ENCODE measurements at places on chromosomes 6 and 20.

DNA sequence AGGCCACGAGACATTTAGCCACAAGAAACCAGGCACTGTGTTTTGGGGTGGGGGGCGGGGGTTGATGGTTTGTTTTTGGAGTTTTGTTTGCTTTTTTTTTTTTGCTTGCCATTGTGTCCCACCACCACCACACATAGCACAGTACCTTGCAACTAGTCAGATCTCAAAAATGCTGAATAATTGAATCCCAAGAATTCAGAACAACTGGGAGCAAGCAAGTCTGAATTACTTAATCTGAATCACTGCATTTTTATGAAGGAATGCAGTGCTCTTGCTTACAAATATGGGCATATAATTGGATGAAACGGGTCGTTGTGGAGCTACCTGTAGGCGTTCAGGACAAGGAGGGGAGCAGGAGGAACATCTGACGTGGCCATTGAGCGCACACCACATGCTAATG, 151.5 kb upstream of the CDYL start:
- no peak for DNase-seq

- DNase-seq, result no peak
Measured at GRCh38 chr20:5973172-5973571, 22.7 kb downstream of the MCM8 start.

- DNase-seq, result no peak
Measured at GRCh38 chr6:155188707-155189496, 74.9 kb upstream of the CLDN20 start.

DNA sequence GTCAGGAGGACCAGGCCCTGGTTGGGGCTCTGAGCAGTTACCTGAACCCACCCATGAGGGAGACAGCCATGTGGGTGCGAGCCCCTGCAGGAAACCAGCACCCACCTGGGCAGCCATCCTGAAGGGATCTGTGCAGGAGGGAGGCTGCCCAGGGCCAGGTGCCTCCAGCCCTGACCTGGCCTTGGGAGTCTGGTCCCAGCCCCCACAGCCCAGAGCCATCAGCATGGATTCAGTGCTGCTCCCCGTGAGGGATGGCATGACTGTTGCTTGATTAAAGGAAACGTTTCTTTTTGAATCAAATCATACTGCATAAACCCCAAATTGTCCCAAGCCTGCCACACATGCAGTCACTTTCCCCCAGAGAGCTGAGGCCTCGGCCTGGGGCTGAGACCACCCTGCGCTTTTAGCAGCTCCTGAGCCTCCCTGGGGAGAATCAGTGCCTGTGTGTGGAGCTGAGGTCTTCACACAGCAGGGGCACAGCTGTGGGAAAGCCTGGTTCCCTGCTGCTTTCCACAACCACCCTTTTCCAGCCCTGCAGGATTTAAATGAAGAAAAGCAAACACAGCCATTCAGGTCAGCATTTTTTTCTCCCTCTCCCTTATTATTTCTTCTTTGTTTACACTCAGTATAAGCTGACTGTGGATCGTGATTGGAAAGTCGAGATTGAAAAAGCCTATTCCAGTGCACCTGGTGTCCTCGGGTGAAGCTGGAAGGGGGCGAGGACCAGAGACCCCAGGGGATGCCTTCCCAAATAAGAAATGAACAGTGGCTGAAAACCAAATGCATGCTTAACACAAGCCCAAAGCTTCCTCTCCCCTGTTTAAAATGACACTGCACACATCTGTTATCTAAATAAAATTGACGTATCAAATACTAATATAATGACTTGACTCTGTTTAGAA, 283.9 kb downstream of the SMOC2 start:
- no peak for DNase-seq

DNA sequence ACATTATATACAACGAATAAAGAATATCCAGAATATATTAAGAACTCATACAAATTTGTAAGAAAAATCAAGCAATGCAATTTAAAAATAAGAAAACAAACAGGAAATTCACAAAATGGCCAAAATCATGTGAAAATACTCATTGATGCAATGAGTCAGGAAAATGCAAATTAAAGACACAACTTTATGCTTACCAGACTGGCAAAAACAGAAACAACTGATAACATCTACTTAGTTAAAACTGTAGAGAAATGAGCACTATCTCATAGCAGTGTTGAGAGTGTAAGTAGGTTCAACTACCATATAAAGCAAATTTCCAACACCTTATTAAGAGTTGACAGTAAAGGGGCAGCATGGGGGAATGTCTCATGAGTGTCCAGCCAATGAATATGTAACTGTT, 62.3 kb downstream of the SYCP2 start:
- no peak for DNase-seq

DNA sequence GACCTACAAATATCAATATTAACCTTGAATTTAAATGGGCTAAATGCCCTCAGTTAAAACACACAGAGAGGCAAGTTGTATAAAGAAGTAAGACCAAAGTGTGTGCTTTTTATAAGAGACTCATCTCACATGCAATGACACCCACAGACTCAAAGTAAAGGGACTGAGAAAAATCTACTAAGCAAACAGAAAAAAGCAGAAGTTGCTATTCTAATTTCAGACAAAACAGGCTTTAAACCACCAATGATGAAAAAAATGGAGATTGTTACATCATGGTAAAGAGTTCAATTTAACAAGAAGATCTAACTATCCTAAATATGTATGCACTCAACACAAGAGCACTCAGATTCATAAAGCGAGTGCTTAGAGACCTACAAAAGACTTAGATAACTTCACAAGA, 741.9 kb upstream of the MARCKS start:
- no peak for DNase-seq

GRCh38 chr6:72561629-72562028, 60.2 kb upstream of the KCNQ5 start:
- no peak for DNase-seq

GRCh38 chr6:73382462-73383113, 12.0 kb upstream of the DDX43 start:
- no peak for DNase-seq

GRCh38 chr20:16263582-16263981, 309.7 kb downstream of the KIF16B start:
- DNase-seq, result no peak

- DNase-seq, result no peak
Measured at GRCh38 chr6:151876122-151876521, 68.6 kb downstream of the ESR1 start.

DNA sequence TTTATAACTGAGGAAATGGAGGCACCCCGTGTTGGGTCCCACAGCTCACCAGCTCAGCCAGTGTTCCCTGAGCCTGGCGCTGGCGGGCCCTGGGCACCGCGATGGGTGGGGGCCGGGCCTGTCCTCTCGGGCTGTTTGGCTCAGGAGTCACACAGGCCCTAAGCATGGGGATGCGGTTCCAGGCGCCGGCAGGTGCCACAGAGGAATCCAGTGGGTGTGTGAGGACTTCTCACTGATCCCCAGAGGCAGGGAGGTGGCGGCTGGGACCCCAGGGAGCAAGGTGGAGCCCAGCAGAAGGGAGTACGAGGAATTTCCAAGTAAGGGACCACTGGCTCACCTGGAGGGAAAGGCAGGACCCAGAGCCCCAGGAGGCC, 57.5 kb downstream of the IRF4 start:
- no peak for DNase-seq

GRCh38 chr6:28211840-28212509, 13.1 kb upstream of the ZSCAN9 start:
- no peak for DNase-seq

- no peak for DNase-seq
Measured at GRCh38 chr20:2887715-2888114, 14.4 kb downstream of the PTPRA start.

- no peak for DNase-seq
Measured at GRCh38 chr6:10478187-10479040, 42.7 kb upstream of the GCNT2 start.
